ENCODE measurements at places on chromosomes 11 and 22.
A peak's percentile ranks its signal among the peaks of the same experiment; 100 is the strongest.

DNA sequence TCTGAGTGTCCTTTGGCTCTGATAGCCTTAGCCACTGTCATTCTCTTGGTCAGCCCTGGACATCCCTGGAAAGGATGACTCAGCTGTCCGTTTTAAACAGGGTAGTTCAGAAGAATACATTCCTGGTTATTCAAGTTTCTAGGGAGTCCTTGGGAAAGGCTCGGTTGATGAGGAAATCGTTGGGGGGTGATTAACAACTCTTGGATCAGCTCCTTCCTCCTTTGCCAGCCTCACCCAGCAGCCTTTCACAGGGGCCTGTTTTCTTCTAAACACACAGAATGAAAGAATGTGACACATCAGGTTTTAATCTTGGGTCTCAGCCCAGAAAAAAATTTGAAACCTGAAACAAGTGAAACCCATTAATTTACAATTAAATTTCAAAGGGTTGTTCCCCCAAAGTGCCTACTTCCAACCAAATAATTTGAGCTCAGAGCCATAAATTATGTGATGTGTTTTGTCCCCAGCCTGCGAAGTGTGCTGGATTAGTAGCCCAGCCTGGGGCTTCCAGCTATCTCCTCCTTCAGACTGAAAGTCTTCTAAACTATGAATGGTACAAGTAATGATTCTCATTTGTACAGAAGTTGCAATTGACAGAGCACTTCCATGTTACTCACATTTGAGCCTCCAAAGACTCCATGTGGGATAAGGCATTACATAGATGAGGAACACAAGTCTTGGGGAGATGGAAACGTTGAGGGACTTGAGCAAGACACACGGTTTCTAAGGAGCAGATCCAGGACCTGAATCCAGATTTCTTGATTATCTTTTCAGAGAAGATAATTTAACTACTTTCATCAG lies 19.3 kb upstream of the MRGPRX2 start:
- peak; percentile 89 for DNase-seq

GRCh38 chr11:71240865-71241691 lies 11.3 kb downstream of the SHANK2 start:
- DNase-seq: peak; percentile 82

DNA sequence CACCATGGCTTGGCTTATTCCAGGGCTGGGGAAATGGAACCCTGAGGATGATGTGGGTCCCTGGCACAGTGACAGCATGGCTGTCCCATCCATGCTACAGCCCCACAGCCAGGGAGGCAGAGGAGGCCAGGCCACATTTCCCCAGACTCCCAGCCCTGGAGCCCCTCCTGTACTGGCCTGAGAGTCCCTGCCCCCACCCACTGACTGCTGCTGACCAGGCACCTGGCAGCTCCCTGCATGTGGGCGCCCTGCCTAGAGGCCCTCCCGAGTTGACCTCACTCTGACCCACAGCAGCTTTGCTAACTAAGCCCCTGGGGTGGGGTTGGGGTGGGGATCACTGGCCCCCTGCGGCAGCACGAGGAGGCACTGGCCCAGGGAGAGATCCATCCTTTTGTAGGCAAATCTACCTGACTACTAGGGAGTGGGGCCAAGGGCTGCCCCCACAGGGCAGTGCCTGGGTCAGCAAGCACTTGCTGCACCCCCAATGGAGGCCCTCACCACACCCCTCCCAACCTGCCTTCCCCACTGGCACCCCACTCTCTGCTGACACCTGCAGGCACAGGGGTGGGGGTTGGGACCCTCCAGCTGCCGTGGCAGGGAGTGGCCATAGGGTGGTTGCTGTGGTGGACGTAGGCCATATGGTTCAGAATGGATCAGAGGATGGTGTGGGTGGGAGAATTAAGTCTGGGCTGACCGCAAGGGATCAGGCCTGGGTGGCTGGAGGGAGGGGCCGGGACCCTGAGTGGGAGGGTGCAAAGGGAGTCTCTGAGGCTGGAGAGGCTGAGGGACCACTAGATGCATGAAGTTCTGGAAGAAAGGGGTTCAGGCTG lies 17.4 kb downstream of the ARVCF start:
- no peak for DNase-seq

DNA sequence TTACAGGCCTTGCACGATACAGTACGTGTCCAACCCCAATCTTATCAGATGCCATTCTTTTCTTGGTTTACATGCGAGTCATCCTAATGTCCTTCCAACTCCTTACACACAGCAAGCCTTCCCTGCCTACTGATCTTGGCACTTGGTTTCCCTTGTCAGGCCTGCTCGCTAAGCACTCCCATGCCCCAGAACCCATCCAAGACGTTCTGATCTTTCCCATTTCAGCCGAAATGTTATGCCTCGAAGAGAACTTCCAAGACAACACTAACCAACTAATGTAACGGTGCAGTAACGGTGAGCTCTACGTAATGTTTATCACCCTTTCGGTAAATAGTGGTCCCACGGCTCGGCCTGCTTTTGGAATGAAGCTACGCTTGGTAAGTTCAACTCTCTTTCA lies 521 bp downstream of the PES1 start:
- DNase-seq: peak; percentile 59

DNA sequence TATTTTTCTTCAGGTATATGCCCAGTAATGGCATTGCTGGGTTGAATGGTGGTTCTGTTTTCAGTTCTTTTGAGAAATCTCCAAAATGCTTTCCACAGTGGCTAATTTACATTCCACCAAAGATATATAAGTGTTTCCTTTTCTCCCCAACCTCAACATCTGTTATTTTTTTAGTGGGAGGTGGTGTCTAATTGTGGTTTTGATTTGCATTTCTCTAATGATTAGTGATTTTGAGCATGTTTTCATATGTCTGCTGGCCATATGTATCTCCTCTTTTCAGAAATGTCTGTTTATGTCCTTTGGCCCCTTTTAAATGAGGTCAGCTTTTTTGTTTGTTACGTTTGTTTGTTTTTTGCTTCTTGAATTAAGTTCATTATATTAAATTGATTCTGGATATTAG lies 760.2 kb downstream of the KCNA4 start:
- DNase-seq: no peak

DNA sequence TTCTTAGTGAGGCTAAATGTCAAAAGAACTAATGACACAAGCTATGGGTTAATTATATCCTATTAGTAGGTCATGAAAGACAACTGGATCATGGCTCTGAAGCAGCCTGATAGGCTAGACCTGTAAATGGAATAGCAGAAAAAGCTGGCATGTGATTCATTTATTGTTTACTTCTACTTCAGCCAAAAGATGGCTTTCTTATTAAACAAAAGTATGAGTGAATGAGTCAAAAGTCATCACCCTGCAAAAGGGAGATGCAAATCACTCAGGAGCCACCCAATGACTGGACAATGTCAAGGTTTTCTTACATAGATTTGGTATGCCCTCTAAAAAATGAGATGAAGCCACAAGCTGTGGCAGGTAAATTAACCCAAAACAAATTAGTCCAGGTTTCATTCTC lies 138.0 kb downstream of the TRPC6 start:
- DNase-seq: peak; percentile 40

DNA sequence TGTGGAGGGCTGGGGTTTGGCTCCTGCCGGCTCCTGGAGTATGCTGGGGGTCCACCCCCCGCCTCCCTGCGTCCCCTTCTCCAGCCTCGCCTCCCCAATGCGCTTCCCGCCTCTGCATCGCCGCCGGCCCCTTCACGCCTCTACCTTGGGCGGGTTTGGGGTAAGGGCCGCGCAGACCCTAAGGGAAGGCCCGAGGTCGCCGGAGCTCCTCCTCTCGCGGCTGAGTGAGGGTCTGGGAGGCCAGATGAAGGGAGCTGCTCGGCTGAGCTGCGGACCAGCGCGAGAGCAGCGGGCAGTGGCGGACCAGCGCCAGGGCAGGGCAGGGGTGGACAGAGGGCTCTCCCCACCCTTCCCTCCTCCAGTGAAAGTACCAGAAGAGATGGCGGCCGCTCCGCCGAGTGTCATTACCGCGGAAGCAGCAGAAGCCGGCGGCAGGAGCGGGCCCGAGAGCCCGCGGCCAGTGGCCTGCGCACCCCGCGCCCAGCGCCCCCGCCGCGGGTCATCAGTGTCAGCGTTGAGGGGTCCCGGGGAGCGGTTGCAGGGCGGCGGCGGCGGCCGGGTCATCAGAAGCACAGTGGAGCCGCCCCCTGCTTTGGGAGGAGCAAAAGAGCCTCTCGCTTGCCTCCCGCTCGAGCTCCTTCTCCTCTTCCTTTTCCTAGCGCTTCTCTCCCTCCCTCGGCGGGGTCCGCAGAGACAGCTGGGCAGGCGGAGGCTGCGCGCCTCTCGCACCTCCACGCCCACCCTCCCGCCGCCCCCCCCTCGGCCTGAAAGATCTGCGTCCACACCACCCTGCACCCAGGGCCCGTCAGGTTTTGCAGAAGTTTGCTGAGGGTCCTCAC lies 255.6 kb upstream of the CADM1 start:
- DNase-seq: no peak

GRCh38 chr11:83671289-83671688 lies 385.1 kb upstream of the CCDC90B start:
- no peak for DNase-seq

GRCh38 chr11:65503949-65504673 lies 5.3 kb downstream of the MALAT1 start:
- DNase-seq: peak; percentile 70

- no peak for DNase-seq
Observed at GRCh38 chr11:35003658-35004057, 87.2 kb downstream of the PDHX start.

DNA sequence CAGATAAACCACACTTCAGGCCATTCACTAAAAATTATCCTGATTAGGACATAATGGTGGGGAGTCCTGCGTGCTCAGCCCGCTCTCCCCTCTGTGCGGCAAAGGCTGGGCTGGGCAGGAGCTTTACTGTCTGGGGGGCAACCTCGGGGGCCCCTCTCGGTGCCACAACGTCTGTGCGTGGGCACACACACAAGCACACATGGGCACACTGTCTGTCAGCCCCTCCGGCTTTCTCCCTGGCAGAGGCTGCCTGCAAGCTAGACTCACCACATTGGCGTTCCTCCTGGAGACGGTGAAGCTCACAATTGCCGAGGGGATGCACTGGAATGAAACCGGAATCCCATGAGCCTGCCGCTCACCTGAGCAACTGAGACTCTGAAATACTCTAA lies 5.2 kb downstream of the MLC1 start:
- no peak for DNase-seq

- DNase-seq: no peak
Observed at GRCh38 chr11:105334025-105334714, 194.6 kb upstream of the CARD18 start.

- DNase-seq: no peak
Observed at GRCh38 chr11:8168485-8169257, at the start of gene RIC3. RIC3 (minus strand) TSS chr11:8169025; CDS start chr11:8168989, 36 bp downstream.

DNA sequence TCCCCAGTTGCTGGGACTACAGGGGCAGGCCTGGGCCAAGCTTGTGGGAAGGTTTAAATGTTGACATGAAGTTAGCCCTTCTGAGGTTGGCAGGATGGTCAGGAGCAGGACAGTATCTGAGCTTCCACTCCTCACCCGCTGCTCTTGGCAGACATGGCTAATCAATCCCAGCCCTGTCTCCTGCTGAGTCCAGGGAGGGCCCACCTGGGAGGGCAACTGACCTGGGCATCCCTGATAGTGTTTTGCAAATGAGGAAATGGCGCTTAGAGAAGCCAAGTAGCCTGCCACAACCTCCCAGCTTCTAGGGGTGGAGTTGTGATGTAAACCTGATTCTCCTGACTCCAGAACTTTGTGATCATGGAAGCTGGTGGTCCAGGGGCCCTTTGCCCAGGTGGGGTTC lies 16.7 kb downstream of the FLRT1 start:
- DNase-seq: no peak

DNA sequence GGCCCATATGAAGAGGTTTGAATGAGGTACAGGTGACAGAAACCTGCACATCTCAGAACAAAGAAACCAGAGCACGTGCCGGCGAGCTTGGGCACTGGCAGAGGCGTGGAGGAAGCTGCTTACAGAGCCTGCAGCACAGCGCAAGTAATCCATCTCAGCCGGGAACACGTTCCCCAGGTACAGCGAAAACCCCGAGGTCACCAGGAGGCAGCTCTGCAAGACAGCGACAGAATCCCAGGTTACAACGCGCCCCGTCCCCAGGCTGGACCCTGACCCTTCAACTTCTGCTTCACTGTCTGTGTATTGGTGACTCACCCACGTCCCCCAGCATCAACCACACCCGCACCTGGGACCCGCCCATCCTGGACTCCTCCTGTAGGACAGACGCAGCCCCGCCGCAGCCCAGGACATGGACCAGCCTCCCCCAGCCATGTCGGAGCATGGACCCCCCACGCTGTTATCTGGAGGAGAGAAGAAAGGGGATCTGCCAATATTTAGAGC lies 2.2 kb downstream of the MLC1 start:
- no peak for DNase-seq

- DNase-seq: no peak
Observed at GRCh38 chr11:8025123-8025522, 38.0 kb downstream of the EIF3F start.

DNA sequence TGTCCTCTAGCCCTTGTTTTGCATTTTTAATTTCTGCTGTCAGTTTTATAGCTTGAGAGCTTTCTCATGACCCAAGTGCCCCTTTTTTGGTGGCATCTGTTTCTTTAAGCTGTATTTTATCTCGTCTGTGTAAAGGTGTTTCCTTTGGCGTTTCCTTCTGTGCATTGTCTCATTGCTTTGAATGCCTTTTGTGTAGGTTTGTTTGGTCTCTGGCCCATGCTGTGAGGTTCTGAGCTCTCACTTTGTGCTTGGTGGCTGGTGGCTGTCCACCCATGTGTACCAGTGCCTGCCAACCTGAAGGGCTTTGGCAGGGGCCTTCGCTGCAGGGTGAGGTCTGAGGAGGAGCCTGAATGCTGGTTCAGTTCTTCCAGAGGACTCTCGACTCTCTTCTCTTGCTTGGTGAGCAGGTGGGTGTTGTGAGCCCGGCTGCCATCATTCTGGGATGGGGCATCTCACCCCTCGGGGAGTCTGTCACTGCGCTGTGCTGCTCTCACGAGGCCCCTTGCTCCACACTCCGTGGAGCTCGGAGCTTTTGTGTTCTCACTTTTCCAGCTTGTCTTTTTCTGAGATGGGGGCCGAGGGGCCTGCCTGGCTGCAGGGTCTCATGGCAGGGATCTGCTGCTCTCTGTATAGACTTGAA lies 14.9 kb downstream of the AP2A2 start:
- no peak for DNase-seq

- no peak for DNase-seq
Observed at GRCh38 chr22:49566693-49567092, 261.0 kb downstream of the BRD1 start.

DNA sequence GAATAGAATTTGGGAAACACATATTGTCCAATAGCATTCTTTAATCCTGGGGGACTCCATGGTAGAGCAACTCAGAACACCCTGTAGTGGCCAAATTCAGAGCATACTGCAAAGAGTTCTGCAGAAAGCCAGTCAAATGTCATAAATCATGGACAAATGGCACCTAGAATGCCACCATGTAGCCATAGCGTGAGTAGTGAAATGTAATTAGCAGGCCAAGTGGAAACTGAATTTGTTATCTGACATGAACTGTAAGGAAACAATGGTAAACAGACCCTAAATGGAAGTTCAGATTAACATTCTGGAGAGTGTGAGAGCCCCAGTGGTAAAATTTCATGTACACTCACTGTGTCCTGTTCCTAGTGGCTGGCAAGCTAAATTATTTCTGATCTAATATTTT lies 7.0 kb upstream of the PRSS23 start:
- no peak for DNase-seq

DNA sequence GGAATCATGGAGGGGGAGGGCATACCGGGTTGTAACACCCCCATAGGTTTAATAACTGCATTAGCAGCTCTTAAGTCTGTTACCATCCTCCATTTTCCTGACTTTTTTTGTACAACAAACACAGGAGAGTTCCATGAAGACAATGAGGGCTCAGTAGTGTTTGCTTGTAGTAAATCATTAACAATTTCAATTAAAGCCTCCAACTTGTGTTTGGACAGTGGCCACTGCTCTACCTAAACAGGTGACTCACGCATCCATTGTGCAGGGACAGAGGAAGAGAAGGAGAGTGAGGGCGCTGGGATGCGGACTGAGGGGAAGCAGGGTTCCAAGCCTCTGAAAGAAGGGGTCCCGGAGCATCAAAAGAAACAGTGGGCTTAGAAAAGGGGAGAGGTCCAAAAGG lies 21.3 kb upstream of the MTNR1B start:
- no peak for DNase-seq
